Dermis microvascular lymphatic vessel endothelial cell (primary cell): ENCODE measurements at places on chromosomes 11 and 22. TPM values are rescaled to one million over a fixed set of nuclear protein-coding genes. Genes with fewer than 3 reads are reported as not detected.

Gene NLRX1
- 11.0 and 16.1 TPM in 2 replicates for total RNA-seq

Gene GAB4
- total RNA-seq = not detected in 2 replicates

Gene CDHR5
- total RNA-seq = not detected in 2 replicates

Gene OR5AP2
- total RNA-seq = not detected in 2 replicates

Gene MIAT
- total RNA-seq = 0.13 and 0.38 TPM in 2 replicates

Gene SHISA8
- total RNA-seq = not detected in 2 replicates

Gene TESMIN
- total RNA-seq = 2.1 and 4.0 TPM in 2 replicates

Gene ZNRF3
- total RNA-seq = 1.5 and 2.5 TPM in 2 replicates

Gene DEFB131B
- not detected in 2 replicates for total RNA-seq

Gene C1QTNF5
- 47.6 and 121 TPM in 2 replicates for total RNA-seq

Gene KCNJ5
- total RNA-seq = not detected in 2 replicates

Gene TRIM22
- 60.6 and 85.6 TPM in 2 replicates for total RNA-seq

Gene OR2AT4
- total RNA-seq = not detected in 2 replicates

Gene ZDHHC5
- 29.7 and 42.1 TPM in 2 replicates for total RNA-seq

Gene C11orf21
- total RNA-seq = not detected in 2 replicates

Gene KRTAP5-1
- not detected in 2 replicates for total RNA-seq

Gene TMPRSS4
- total RNA-seq = not detected in 2 replicates

Gene KRTAP5-8
- not detected in 2 replicates for total RNA-seq

Gene SLC7A4
- total RNA-seq = not detected in 2 replicates

Gene SHANK3
- total RNA-seq = 7.8 and 19.7 TPM in 2 replicates

Gene FEN1
- total RNA-seq = 20.0 and 30.8 TPM in 2 replicates

Gene ZW10
- total RNA-seq = 15.0 and 18.1 TPM in 2 replicates

Gene OR4A16
- not detected in 2 replicates for total RNA-seq

Gene MS4A3
- total RNA-seq = not detected in 2 replicates

Gene TRABD
- total RNA-seq = 16.2 and 20.0 TPM in 2 replicates

Gene PPP6R2
- total RNA-seq = 39.4 and 58.5 TPM in 2 replicates

Gene STT3A
- total RNA-seq = 164 and 210 TPM in 2 replicates

Gene F2
- not detected in 2 replicates for total RNA-seq

Gene PAK1
- 0.25 and 0.51 TPM in 2 replicates for total RNA-seq

Gene MFNG
- total RNA-seq = 97.7 and 197 TPM in 2 replicates
